ENCODE measurements at places on chromosomes 5 and 9.

DNA sequence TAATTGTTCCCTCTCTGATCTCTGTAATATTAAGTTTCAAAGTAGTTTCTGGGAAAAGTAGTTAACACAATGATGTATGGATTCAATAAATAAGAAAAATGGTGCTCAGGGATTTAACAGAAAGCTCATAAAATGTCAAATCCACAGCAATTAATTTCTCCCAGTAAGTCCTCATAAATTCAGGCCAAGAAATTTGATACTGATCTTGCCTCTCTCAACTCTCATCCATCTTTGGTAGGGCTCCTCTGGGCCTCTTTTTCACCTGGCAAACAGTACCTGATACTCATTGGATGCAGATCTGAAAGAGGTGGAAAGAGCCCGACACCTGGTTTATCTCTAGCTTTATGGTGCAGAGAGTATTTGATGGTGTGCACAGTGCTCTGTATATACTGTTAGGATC, 106.1 kb downstream of the STK32A start:
- no peak for DNase-seq

DNA sequence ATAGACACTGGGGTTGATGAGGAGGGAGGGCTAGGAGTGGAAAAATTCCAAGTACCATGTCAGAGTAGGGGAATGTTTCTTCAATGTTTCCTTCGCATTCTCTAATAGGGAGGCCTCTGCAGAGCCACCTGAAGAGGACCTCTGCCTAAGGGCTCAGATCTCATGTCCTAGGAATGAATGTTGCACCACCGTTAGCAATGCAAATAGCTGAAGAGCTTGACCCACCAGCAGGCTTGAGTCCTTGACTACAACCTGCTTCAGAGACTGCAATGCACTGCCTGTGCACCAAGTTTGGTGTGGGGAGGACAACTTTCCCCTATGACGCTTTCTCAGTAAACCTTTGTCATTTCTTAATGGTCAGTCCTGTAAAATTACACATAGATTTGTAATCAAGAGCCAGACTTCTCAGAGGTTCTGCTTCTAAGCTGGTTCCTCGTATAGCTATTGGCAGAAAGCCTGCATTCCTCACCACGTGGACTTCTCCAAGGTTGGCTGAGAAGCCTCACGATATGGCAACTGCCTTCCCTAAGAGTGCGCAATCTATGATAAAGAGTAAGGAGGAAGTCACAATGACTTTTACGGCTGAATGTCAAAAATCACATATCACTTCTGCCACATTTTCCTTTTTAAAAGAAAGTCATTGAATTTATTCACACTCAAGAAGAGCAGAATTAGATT, 600.7 kb upstream of the PTGER4 start:
- DNase-seq, result no peak

- DNase-seq, result no peak
Measured at GRCh38 chr9:135820661-135821060, 86.7 kb downstream of the CAMSAP1 start.

DNA sequence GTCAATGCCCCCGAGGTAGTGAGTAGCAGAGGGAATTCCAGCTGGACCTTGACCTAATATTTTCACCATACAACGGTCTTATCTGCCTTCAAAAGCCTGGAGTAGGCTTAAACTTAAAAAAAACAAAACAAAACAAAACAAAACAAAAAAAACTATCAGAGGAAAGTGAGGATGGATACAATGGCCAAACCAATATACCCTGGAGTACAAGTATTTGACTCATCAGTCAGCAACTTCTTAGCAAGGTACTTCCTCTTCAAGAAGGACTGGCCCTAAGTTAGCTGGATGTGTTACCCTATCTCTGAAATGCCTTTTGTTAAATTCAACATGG, 160.6 kb upstream of the GNA14 start:
- DNase-seq, result no peak

GRCh38 chr5:124745928-124746915, at the start of gene ZNF608:
TSS of gene ZNF608 (minus strand) at chr5:124746639. CDS start at chr5:124744989, 1,650 bp downstream.
- DNase-seq, result no peak

DNA sequence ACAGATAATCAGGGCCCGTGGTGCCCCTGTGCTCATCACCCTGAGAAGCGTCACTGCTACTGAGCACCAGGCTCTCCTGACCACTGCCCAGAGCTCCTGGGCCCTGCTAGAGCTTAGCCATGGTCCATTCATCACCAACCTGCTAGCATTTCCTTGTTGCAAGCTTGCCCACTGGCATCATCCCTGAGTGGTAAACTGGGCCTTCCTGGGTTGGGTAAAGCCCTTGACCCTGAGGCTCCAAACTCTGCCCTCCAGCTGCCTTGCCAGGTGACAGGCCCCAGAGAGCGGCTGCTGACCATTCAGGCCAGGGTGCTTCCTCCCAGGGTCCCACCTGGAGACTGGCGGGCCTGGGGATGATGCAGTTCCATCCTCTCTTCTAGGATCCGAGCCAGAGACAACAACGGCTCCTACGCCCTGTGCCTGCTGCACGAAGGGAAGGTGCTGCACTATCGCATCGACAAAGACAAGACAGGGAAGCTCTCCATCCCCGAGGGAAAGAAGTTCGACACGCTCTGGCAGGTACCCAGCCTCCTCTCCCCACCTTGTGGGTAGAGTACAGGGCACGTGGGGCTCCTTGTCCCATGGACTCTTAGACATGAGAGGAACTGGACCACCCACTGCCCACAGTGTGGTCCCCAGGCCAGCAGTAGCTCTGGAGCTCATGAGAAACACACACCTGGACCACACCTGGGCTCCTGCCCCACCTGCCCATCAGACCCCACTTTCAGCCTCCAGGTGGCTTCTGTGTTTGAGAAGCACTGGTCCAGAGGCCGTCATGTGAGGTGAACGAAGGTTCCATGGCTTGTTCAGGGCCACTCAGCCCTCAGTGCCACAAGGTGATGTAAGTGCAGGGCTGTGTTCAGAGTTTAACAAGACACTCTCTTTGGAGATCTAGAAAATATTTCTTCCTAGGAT, 60.5 kb downstream of the SYK start:
- DNase-seq, result no peak

- no peak for DNase-seq
Measured at GRCh38 chr9:13993632-13994185, 320.2 kb downstream of the NFIB start.

- no peak for DNase-seq
Measured at GRCh38 chr5:15365070-15365469, 134.9 kb upstream of the FBXL7 start.

- no peak for DNase-seq
Measured at GRCh38 chr9:109114670-109115069, 5.1 kb downstream of the TMEM245 start.

GRCh38 chr5:29889051-29889450, 1304.4 kb upstream of the CDH6 start:
- DNase-seq, result no peak

GRCh38 chr9:124238546-124239140, 19.1 kb upstream of the NEK6 start:
- DNase-seq, result no peak

DNA sequence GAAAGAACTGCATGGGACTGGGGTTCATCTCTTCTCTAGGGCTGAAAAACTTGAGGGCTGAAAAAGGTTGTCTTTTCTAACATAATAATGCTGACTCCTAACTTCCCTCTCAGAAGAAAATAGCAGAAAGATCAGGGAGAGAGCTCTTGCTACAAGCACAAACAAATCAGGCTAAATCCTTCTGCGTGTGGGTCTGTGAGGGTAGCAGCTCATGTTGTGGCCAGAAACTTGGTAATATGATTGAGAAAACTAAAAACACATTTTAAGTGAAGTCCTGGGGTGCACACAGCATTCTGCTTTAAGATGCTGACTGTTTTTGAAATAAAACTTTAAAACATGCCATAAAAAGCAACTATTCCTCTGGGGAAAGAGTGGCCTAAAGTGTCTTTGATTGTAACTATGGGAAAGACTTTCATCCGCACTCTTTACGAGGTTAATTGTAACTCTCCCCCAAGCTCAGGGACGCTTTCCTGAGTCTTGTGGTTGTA, 56.7 kb downstream of the SAXO1 start:
- DNase-seq, result no peak

- no peak for DNase-seq
Measured at GRCh38 chr5:168747987-168748777, 169.0 kb upstream of the PANK3 start.

DNA sequence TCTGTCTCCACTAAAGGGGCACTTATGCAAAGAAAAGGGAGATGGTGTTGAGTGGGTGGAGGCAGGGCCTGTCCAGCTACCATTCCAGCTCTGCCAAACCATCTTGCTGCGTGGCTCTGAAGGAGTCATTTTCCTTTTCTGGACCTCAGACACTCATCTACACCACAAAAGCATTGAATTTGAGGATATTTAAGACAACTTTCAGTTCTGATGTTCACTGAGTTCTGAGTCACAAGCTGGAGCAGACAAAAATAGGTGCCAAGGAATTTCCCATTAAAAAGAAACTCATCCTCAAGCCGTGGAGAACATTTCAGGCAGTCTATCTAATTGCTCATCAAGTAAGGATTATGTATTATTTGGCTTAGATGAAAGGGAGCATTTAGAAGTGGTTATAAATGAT, 195.0 kb upstream of the TBC1D2 start:
- no peak for DNase-seq

DNA sequence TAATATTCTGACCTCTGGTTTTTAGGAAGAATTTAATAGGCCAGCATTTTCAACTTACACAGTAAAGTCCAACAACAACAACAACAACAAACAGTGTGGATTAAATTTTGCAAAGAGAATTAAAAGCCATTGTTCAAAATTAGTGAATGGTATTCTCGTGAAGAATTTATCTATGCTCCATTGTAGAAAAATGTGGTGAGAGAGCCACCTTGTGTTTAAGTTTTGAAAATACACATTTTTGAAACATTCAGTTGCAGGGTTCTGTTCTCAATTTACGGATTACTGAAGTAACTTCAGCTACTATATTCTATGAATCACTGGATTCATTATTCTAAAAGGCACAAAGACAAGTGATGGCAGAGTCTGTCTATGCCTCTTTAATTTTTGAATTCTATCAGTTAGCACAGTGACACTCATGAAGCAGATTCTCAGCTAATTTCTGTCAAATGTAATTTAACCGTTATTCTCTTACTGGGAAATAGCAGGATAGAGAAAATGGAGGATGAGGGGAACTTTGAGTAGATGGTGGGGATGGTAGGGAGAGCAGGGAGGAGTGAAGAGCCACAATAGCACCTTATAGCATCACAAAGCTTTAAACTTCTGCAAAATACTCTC, 11.0 kb downstream of the CCDC152 start:
- no peak for DNase-seq

- no peak for DNase-seq
Measured at GRCh38 chr9:73154722-73155121, 3.1 kb downstream of the ANXA1 start.

DNA sequence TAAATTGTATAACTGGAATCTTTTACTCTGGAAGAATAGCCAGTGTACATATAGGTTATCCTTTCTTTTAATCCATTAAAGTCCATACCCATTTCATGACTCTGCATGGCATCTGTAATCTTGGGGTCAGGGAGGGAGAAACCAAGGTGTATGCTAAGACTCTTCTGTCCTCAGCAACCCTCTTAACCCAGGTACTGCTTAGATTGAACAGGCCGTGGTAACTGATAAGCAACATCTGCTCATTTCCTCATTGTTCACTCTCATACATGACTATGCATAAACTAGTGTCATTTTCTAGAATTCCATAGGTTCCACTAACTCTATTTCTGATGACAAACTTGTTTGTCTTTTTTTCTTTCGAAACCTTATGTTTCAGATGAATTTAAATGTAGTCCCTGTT, 69.3 kb upstream of the IFNE start:
- DNase-seq, result no peak

Measured in activated T-cell treated with anti-CD3 and anti-CD28 coated beads for 1 hour (primary cell).